Stimulated activated CD8-positive, alpha-beta memory T cell treated with anti-CD3 and anti-CD28 coated beads, Interleukin-7, amount 100 ng/mL, for 48 hours (primary cell): ENCODE measurements at places on chromosomes 5 and 9.

DNA sequence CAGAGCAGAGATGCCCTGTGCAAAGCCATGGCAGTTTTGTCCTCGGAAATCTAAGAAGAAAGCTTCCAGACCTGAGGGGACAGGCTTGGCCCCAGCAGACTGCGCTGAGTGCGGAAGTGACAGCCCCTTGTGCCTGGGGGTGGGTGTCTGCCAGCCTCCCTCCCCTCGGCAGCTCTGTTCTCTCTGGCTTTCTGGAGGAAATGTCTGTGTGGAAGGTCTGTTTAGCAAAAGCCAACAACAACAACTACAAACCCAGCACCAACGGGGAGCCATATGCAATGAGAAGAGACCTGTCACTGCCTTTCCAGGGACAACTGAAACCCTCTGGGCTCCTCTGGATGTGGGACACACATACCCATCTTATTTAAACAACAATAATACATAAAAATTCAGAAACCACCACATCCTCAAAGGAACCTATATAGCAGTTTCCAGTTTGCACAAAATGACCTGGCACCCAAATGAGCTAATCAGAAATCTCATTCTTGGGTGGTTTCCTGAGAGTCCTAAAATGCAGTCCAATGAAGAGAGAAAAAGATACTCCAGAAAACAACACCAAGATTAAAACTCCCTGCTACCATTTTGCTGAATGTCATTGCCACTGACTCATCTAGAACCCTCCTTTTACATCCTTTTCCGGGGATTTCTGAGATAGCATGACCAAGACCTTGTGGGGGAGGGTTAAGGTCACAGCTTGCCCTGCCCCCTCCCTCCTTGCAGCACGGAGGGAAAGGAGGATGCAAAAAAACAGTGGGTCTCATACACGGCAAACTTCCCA, 97.7 kb downstream of the AK8 start:
- DNase-seq, result no peak

- no peak for DNase-seq
These were observed 14.7 kb upstream of the LHX2 start for GRCh38 chr9:123996731-123997421.

DNA sequence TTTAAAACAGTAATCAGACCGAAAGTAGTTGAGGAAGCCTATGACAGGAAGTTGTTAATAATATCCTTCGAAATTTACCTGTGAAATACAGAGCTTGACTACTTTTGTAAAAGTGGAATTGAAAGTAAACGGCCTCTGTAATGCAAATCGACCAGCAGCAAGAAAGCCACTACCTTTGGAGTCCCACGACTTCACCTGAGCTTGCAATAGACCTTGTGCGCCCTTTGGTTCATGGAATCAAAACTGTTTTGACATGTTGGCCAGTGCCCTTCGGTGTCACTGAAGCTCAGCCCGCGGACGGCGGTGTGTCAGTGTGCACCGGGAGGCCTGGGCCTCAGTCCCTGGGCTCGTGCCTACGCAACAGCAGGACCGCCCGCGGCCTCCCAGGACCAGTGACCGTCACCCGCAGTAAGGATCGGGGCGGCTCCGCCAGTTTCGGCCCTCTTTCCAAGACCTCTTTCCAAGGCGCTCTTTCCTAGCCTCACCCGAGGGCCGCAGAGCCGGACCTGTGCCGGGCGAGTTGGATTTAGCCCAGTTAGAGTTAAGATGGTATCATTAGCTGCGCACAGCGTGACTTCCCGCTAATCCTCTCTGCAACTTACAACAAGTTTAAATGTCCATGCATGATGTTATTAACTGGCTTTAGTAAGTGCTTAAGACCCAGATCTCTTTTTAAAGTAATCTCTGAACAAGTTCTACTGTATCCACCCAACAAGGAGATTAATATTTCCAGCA, 223.3 kb downstream of the MEF2C start:
- DNase-seq, result no peak

DNA sequence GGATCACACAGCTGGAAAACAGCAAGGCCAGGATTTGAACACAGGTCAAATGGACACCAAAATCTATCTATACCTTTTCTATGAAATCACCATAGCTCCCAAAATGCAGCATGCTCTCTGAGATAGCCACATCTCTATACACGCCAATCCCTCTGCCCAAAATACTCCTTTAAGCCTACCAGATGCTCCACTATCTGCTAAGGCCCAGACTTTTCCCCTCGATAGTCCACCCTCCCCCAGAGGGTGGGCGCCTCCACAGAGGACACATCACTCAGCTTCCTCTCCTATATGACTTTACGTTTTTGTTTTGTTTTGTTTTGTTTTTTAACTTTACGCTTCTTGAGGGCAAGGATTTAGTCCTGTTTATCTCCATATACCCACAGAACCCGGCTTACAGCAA, 46.8 kb downstream of the MTMR12 start:
- no peak for DNase-seq
